Hematopoietic multipotent progenitor cell (in vitro differentiated cells): ENCODE measurements at places on chromosomes 7 and 10.

DNA sequence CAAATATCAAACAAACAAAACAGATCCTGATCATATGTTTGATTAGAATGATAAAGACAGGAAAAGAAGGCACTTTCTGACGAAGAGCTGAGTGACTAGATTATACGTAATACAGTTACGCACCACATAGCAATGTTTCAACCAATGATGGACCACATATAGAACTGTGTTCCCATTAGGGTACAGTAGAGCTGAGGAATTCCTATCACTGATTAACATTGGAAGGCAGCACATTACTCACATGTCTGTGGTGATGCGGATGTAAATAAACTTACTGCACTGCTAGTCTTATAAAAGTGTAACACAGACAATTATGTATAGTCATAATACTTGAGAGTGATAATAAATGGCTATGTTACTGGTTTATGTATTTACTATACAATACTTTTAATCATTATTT is 98.3 kb downstream of the PTN start:
- no peak for DNase-seq

DNA sequence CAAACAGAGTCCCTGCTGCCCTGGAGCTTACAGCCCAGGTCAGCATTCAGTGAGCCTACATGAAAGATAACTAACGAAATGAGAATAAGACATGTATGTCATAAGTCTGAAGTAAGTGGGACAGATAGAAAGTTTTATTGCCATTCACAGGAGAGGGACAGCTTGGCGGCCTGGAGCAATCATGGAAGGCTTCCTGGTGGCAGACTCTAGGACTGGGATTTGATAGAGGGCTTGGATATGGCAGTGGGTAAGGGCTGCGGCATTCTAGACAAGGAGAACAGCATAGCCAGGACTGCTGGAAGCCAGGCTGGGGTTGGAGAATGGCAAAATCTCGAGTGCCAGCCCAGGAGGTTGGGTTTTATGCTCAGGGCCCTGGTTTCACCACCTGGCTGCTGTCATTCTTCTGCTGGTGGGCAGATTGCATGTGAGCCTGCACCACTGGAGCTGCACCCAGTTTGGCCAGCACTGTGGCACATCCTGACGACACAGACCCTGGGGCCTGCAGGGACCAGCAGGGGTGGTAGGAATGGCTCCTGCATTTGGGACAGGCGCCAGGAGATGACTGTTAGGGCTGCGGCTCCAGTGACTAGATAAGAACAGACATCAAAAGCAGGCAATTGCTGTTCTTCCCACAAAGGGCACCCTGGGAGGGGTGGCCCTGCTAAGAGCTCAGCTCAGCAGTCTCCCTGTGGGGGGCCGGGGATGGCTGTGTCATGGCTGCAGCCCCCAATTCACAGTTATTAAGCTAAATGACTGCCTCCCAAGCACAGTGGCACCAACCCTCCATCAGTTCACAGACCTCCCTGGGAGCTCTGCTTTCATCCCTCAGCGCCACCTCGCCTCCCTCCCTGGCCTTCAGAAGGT is 161.1 kb downstream of the RPS24 start:
- DNase-seq, result no peak

- DNase-seq, result no peak
These were observed 65.8 kb downstream of the MCU start for GRCh38 chr10:72757732-72758131.

DNA sequence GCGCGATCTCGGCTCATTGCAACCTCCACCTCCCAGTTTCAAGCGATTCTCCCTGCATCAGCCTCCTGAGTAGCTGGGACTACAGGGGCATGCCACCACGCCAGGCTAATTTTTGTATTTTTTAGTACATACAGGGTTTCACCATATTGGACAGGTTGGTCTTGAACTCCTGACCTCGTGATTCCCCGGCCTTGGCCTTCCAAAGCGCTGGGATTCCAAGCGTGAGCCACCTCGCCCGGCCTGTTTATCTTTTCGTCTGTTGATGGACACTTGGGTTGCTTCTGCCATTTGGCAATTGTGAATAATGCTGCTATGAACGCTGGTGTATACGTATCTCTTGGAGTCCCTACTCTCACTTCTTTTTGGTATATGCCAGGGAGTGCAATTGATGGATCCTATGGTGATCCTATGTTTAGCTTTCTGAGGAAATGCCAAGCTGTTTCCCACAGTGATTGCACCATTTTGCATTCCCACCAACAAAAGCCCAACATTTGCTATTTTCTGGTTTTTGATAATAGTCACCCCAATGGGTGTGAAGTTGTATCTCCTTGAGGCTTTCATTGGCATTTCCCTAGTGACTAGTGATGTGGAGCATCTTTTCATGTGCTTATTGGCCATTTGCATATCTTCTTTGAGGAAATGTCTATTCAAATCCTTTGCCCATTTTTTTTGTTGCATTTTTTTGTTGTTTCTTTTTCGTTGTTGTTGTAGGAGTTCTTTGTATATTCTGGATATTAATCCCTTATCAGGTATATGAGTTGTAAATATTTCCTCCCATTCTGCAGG is 3.5 kb downstream of the ANTXRL start:
- no peak for DNase-seq

GRCh38 chr10:114486938-114487814 is 82.9 kb upstream of the AFAP1L2 start:
- no peak for DNase-seq

DNA sequence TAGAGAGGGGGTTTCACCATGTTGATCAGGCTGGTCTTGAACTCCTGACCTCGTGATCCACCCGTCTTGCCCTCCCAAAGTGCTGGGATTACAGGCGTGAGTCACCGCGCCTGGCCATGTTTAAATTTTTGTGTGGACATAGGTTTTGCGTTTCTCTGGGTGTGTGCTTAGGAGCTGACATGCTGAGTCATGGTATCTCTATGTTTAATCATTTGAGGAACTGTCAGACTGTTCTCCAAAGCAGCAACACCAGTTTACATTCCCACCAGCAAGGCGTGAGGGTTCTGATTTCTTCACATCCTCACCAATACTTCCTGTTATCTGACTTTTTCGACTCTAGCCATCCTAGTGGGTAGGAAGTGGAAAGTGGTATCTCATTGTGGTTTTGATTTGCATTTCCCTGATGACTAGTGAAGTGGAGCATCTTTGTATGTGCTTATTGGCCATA is 153.7 kb downstream of the DNAJB6 start:
- DNase-seq, result no peak

DNA sequence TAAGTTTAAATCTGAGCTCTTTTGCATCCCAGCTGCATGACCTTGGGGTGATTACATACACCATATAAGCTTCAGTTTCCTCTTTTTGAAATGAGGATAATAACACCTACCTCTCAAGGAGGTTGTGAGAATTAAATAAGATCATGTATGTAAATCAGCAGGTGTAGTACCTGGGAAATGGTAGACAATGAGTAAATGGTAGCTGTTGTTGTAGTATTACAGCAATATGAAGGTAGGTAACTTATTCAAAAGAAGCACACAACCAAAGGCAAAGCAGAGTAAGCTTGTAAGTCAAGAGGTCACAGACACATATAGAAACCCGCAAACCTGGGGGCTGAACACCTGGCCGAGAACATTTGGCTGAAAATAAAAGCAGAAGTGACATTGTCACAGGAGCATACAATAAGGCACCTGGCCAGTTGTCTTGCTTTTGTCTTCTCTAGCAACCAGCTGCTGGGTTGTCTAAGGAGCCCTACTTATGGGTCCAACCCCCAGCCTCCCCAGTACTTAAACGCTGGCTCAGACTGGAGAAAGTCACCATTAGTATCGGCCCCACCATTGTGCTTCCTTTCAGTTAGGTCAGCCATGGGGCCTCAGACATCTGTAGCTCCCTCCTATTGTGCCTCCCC is 203.6 kb upstream of the MKLN1 start:
- DNase-seq, result no peak

- DNase-seq, result no peak
These were observed 129.4 kb downstream of the BMPER start for GRCh38 chr7:34034728-34035127.

GRCh38 chr10:132135053-132135872 is 51.5 kb upstream of the DPYSL4 start:
- no peak for DNase-seq

GRCh38 chr10:24771943-24772694 is 48.4 kb upstream of the ARHGAP21 start:
- DNase-seq, result no peak

GRCh38 chr7:111953611-111954010 is 252.6 kb downstream of the DOCK4 start:
- DNase-seq, result no peak

DNA sequence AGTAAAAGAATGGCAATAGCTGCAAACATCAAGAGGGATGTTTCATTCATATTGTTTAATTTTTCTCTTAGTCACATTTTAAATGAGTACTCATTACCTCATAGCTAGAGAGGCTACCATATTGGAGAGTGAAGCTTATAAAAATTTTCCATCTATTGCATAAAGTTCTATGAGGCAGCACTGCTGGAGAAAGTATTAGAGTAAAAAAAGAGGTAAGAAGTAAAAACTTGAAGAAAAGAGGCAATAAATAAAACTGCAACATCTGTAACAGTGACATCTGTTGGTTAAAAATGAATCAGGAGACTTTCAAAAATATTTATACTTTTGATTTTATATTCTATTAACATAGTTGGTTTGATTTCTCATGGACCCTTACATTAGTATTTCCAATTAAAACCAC is 284.5 kb upstream of the SEMA3D start:
- peak; percentile 1 for DNase-seq

- DNase-seq, result no peak
These were observed 2.1 kb downstream of the CAMK2G start for GRCh38 chr10:73872190-73872710.

DNA sequence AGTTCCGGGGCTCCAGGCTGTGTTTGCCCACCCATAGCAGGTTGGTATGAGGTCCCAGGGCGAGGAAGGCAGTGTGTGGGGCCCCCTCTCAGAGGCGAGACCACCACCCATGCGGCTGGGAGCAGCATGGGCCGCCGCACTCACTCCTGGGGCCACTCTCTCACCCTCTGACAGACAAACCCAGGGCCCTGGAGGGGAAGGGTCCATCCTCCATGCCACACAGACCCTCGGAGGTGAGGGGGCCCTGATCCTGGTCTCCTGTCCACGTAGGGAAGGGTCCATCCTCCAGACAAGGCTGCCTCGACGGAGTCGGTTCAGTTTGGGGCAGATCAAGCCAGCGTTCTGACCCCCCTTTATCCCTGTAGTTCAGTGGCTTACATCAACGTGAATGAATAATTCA is 230.8 kb downstream of the ELFN1 start:
- DNase-seq, result no peak

- no peak for DNase-seq
These were observed 71.2 kb downstream of the TEX36 start for GRCh38 chr10:125611756-125612155.

DNA sequence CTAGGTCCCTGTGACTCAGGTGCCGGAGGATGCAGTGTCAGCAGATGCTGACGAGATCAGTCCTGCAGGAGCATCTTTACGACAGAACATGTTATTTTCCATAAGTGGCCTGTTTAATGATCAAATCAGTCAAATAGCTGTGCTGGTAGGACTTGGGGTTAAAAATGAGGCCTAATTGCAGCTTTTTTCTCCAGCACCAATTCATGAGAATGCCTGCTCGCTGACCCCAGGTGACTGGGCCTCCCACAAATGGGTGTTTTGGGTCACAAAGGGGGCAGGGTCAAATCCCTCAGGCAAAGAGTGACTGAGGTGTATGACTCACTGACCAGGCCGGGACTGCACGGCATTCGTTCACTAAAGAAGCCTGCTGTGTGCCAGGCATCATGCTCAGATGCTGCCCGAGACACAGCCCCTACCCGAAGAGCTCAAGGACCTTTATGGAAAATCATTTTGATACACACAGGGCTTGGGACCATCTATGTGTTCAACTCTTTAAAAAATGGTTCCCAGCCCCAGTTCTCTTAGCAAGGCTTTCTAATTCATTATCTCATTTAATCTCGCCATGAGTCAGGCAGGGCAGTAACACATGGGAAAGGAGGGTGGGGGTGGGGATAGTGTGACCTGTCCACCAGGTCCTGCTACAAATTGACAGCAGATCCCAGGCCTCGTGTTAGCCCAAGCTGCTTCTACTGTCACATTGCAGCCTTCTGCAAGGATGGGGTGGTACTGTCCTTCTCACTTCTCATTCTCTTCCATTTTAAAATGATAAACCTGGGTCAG is 21.1 kb downstream of the ZNF775 start:
- DNase-seq, result no peak

- DNase-seq, result no peak
These were observed 17.5 kb upstream of the BAG3 start for GRCh38 chr10:119633538-119634218.

DNA sequence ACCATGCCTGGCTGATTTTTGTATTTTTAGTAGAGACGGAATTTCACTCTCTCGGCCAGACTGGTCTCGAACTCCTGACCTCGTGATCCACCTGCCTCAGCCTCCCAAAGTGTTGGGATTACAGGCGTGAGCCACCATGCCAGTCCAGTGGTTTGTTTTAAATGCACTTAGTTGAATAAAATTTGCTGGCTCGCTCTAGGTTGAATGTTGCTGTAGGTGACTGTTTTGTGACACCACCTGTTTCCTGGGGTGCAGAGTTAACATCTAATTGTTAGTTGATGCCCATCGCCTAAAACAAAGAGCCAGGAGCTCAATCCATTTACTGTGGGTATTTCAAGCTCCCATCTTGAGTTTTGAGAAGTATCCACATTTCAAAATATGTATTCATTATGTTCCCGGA is 31.2 kb downstream of the MGAM2 start:
- DNase-seq, result no peak

DNA sequence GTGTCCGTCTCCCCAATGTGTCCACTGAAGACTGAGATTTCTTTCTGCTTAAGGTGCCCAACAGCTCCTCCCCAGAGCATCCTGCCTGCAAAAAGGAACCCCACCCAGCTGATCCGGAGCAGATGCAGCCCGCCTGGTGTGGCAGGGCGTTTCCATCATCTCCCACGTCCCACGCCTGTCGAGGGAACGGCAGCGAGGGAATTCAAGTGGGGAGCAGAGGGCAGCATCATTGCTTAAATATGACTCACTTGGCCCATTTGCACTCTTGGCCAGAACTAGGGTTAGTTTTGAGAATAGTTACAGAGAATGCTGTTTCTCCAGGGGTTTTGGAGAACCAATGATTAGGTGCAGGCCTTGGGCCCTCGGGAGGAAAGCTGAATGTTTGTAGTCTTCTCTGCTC is 20.8 kb downstream of the VWA2 start:
- DNase-seq, result no peak

- DNase-seq, result no peak
These were observed 336.8 kb downstream of the BBS9 start for GRCh38 chr7:33466203-33466602.

GRCh38 chr10:71136036-71136721 is 76.2 kb upstream of the UNC5B start:
- DNase-seq, result no peak
